ENCODE measurements at places on chromosomes 12 and 14.

DNA sequence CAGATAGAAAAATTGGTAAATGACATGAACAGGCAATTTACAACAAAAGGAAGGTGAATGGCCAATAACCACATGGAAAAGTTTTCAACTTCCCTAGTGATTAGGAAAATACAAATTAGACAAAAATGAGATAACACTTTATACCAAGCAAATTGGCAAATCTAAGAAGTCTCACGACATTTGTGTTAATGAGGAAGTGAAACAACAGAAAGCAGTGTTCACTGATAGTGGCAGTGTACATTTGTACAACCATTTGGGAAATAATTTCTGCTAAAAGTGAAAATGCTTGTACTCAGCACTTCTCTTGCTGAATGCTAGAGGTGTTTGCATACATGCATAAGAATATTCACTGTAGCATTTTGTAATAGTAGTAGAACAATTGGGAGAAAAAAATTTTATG lies 126.6 kb downstream of the LLPH start:
- DNase-seq = no peak

- DNase-seq = no peak
These were observed 369.1 kb downstream of the NPAS3 start for GRCh38 chr14:33307691-33308251.

GRCh38 chr12:131152587-131152986 lies 198.9 kb downstream of the ADGRD1 start:
- DNase-seq = no peak

- no peak for DNase-seq
These were observed at the start of gene DEGS2 for GRCh38 chr14:100159094-100159864. Gene DEGS2, minus strand, starts transcription at chr14:100159645. Its CDS starts 58 bp downstream, at chr14:100159587.

DNA sequence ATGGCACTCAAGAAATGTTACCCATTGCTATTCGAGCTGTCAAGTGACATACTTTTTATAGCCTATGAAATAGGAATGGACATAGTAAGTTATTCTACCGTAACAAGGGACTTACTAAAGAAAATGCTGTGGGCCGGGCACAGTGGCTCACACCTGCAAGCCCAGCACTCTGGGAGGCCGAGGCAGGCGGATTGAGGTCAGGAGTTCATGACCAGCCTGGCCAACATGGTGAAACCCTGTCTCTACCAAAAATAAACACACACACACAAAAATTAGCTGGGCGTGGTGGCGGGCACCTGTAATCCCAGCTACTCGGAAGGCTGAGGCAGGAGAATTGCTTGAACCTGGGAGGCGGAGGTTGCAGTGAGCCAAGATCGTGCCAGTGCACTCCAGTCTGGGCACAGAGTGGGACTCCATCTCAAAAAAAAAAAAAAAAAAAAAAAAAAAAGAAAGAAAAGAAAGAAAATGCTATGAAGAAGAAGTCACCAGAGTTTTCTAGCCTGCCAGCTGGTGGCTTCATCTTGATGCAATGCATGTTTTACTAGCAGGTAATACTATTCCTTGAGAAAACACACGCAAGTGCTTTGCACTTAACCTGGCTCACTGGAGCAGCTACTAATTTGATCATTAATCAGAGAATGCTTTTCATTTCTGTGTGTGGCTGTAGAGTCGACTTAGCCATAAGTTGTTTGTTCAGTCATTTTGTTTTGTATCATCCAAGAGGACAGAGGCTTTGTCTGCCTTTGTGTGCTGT lies 166.7 kb upstream of the MYL2 start:
- no peak for DNase-seq

DNA sequence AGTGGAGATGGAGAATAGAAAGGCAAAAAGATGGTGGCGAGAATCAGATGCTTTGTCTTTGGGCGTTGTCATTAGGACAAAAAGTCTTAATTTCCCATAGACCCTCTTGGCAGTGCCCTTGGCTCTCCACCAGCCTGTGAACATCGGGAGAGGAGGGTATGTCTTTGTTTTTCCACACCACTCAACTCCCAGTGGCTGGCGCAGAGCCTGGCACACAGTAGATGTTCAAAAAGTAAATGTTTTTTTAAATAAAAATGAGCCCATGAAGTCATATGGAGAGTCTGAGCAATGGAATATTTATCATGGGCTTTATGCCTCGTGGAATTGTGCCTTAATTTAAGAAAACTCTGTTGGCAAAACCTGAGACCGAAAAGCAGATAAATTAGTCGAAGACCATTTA lies 90.4 kb downstream of the SRGAP1 start:
- DNase-seq = no peak

DNA sequence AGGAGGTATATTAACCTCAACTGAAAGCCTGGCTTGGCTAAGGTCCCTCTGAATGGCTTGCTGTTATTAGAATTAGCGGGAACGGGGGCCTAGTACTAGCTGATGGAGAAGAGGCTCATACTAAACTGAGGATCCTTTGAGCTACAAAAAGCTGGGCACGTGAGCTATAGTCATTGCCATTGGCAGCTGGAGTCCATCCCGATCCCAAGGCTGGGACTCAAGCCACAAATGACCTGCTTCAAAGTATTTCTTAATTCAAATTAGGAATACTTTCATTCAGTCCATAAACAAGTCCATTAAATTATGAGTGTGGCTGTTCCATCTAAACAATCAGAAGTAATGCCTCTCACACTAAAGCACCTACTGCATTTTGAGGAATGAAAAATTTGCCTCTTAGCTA lies 114.5 kb downstream of the DACT1 start:
- no peak for DNase-seq

DNA sequence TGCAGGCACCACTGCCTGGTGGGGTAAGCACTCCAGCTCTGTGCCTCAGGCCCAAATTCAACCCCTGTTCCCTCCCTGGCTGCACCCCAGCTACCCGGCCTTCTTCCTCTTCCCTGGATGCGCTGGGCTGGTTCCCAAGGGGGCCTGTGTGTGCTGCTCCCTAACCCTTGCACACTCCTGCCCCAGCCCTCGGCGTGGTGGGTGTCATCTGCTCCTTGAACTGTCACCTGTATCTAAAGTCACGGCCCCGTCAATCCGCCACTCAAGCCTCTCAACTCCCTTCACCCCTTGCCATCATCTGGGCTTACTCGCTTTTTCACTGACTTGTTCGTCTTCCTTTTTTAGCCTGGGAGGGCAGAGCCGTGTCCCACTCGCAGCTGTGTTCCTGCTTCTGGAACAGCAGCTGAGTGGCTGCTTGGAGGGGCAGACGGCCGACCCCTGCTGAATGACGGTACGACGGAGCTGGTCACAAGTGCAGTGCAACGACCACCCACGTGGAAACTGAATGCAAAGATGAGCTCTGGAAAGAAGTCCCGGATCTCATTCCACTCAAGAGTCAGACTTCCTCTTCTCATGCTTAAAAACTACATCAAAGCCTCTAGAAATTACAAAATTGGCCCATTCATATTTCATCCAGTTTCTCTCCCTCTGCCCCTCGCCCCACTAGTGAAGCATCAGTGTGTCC lies 138.9 kb downstream of the PIWIL1 start:
- no peak for DNase-seq

- DNase-seq = no peak
These were observed 123.7 kb downstream of the GRIN2B start for GRCh38 chr12:13857750-13858149.

- no peak for DNase-seq
These were observed 56.0 kb downstream of the PTPRB start for GRCh38 chr12:70581208-70581607.

DNA sequence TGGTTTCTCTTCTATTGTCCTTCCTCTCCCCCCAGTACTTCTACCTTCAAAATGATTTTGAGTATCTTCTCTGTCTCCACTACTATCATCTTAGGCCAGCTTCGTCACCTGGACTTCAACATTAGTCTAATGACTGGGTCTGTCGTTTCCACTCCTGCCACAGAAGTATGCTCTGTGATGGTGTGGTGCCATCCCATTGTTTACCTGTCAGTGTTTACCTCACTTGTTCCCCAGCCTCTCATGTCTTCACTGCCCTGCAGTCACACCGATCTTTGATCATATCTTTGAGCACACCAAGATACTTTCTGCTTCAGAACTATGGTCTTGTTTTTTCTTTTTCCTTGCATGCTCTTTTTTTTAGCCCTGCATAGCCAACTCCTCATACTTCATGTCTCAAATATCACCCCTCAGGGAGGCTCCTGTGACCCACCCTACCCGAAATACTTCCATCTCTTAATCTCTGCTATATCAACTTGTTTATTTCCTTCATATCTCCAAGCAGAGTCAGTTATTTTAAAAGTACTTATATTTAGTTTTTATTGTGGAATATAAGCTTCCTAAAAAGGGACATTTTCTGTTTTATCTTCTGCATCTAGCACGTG lies 60.4 kb downstream of the ANO6 start:
- DNase-seq = no peak

DNA sequence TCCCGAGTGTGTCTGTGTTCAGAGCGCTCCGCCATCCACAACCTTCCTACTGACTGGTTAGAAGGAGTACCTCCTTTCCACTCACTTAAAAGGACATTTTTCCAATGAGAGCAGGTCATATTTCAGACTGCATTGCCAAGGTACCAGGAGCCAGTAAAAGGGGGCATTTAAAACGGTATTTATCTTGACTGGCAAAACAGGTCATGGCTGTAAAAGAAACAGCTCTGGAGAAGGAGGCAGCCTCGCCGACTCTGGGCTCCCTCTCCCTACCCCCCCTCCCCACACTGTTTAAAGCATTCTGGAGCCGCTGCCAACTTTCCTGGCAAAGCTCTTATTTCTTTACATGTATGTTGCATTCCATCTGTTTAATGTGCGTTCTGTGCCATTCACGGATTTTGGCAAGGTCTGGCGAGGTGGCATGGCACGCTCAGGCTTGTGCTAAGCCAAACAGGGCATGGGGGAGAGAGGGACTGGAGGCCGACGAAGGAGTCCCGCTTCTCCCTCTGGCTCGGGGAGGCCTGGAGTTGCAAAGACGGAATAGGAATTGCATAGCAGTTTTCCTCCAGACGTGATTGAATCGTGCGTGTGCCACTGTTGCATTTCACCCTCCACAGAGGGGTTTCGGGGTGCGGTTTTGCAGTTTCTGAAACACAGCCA lies 41.2 kb upstream of the MED13L start:
- DNase-seq = no peak

GRCh38 chr12:96094201-96094600 lies 58.8 kb upstream of the LTA4H start:
- no peak for DNase-seq

DNA sequence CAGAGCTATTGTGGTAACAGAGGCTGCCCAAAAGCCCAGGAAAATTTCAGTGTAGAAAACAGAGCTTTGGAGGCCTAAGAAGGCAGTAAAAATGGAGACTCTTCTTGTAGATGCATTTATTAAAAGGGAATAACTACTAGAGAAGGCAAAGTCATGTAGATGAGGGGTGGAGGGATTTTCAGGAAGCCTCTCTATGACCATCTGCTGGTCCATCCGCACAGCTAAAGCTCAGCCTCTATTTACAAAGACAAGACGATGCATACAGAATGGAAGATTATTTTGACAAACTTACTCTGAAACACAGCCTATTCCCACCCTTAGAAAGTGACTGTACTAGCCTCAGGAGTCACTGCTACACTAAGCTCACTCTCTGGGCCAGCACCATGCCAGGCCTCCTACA lies 71.4 kb downstream of the GLRX5 start:
- no peak for DNase-seq

DNA sequence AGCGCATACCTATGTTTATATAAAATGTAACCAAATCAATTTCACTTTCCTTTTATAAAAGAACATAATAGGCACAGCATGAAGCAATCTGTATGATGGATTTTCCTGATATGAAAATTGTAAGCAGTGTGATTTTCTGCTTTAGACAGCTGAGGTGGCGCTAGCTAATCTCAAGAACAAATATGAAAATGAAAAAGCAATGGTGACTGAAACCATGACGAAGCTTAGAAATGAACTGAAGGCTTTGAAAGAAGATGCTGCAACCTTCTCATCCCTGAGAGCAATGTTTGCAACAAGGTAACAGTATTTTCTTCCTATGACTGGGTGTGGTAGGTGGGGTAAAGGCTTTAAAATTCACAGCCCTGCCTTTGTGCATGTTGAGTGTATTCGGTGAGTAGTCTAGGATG lies 65.0 kb upstream of the FGD4 start:
- no peak for DNase-seq

DNA sequence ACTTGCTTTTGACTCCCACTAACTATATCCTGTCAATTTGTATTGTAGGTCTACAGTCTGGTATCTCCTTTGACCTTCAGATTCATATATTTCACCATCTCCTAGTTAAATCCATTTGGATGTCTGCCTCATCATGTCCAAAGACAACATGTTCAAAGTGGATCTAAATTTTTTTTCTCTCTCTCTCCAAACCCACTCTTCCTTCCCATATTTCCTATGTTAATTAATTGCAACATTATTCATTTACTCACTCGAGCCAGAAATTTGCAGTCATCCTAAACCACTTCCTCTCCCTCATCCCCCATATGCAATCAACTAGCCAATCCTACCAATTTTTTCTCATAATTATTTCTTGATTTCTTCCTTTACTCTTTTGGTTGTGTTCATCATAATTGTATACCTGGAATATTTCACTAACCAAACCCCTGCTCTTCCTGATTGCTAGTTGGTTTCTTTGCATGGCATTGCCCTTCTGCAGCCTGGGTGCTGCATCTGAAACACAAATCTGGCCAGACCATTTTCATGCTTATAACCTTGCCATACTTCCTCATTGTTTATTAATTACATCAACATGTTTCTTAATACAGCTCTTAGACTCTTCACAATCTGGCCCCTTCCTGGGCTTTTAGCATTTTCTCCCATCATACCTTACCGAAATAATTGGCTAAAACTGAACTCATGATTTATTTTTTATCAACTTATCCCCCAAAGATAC lies 442.2 kb downstream of the ADAMTS20 start:
- DNase-seq = no peak

- no peak for DNase-seq
These were observed 68.2 kb downstream of the SINHCAF start for GRCh38 chr12:31257784-31258183.

GRCh38 chr14:54446161-54446693 lies 5.1 kb upstream of the CNIH1 start:
- DNase-seq = no peak

- no peak for DNase-seq
These were observed 49.8 kb downstream of the CDC42BPB start for GRCh38 chr14:103007555-103007954.

DNA sequence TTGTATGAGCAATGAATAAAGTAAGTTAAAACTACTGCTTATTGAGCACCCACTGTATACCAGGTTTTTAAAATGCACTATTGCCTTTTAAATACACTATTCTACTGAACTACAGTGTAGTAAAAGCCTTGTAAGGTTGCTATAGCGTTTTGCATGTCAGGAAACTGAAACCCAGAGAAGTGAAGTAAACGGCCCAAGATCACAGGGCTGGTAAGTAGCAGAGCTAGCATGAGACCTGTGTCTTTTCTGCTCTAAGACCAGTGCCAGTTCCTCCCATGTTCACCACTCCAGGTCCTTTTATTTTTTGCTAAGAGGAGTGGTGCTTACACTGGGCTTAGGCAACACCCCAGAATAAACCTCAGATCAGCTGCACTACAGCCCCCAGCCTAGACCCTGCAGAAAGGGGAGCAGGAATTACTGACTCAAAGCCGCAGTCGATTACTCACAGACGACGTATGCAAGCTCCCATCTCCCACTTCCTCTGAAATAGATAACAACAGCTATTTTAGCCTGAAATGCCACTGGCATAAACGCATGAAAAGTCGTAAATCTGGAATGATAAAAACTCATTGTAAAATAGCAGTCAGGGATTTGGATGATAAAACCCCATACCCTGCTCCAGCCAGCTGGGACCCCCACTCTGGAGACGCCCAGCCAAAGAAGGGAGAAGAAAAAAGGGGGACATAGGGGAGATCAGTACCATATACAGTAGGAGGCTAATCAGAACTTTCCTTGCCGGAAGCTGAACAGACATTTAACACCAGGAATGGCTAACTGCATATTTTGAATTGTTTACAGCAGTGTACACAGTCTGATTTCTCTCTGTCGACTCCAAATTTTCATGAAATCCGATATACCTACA lies 108.3 kb downstream of the NUAK1 start:
- DNase-seq = no peak
